ENCODE measurements at places on chromosomes 13 and 19.

DNA sequence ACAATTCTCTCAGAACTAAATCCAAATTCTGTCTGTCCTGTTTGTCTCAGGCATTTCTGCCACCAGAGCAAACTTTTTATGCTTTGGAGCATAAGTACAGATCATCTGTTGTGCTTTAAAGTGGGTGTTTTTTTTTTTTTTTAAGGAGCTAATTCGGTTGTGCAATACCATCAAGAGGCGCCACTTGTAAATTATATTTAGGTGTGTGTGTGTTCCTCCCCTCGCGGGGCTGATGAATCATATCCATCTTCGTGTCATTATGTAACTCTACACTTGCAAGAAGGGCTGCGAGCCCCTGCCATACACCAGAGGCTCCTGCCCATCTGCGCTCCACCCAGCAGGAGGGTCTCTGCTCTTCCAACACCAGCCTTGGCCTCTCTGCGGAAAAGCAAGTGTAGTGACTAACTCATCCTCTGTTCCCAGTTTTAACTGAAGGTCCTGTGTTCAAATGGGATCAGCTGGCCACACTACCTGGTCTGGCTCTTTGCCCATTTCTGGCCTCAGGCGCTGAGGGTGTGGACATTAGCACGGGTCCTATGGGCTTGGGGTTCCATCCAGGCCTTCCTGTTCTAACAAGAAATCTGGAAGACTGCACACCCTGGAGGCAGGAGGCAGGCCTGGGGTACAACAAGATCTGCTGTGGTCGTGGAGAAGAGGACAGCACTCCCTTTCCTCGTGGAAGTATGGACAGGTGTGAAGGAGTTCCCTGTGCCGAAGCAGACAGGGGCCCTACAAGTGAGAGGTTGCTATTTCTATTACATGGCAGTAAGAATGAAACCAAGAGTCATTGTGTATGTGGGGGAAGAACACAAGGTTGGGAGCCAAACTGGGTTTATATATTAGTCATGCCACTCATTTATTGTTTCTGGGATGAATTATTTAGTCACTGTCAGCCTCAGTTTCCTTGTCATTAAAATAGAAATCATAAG, 96.1 kb upstream of the MBNL2 start:
- DNase-seq: no peak

GRCh38 chr19:2477732-2478191, 1.8 kb downstream of the GADD45B start:
- DNase-seq: no peak

DNA sequence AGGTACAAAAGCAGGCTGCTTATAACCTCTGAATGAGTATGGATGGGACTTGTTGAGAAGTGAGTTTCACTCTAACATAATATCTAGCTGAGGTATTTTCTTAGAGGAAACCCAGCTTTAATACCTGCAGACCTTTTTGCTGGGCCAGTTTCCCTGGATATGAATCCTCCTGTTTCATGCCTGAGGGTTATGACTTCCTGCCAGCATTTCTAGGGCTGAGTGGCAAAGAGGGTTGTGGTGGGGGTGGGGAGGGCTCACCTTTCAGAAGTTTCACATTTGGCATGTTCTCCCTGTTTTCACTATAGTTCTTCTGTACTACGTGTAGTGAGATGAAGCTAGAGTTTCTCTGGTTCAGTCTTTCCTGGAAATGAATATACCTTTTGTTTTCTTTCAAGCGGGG, 73.7 kb downstream of the LACC1 start:
- DNase-seq: no peak

DNA sequence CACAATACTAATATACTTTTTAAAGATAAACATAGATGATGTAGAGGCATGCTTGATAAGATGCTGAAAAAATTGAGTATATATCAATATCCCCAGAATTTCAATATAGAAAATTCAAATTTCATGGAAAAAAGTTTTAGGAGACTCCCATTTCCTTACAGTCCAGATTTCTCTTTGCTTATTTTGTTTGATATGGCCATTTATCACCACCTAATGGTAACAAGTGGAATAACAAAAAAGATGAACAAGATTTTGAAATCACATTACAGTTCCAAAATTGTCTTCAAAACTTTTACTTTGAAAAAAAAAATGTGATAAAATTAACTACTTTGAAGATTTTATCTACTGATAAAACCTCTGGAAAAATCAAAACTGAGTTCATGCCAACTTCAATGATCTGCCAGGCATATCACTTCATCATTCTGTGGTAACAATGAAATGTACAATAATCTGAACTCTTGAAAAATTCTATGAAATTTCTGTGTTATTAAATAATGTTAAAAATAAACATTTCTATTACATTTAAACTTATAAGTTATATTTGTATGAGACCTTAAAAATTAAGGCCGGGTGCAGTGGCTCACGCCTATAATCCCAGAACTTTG, 17.5 kb downstream of the MIPEP start:
- DNase-seq: no peak

DNA sequence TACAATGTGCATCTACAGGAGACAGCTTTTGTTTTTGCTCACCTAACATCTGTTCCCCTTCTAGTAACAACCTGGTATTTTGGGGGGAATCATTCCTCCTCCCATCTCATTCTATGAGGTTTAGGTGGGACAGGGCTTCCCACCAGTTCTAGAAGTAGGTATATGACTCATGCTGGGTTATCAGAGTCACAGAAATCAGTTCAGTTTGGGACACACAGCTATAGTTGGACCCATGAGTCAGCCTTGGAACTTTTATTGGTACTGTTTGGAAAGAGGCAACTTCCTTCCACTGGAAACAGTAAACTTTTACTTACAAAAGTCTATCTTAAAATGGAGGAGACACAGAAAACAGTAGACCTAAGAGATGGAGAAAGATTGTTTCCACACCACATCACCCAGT, 185.5 kb downstream of the DNAJC3 start:
- DNase-seq: no peak

DNA sequence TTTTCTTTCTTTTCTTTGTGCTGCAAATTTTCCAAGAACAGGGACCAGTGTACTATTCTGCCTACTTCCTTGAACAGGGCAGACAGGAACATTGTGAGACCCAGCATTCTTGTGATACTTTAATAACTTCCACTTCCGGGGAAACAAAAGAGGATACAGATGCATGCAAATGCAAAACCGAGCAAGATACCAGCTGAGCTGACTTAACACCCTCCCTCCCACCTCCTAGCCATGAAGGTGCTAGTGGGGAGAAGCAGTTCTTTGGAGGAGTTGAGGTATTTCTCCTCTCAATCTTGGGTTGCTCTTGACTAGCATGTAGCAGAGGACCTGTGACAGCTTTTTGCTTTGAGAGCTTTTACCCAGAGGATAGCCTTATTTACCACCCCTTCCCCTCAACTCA, 111.2 kb downstream of the KLF5 start:
- no peak for DNase-seq

- DNase-seq: no peak
These were observed 641.1 kb downstream of the DIAPH3 start for GRCh38 chr13:59522652-59523051.

DNA sequence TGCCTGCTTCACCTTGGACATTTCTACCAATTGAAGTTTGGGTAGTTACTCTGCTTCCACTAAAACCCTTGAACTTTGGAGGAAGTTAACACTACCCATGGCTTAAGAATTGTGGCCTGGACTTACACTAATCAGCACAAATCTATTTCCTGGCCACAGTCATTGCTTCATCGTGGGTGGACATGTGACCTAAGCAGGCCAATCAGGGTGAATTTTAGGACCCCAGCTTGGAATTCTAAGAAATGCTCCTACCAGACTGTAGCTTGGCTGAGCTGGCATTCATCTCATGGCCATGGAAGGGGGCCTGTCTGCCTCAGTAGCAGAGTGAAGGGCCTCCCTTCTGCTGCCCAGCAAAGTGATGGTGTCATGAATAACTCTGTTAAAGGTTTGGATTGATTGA, 58.3 kb upstream of the SLC15A1 start:
- DNase-seq: no peak

DNA sequence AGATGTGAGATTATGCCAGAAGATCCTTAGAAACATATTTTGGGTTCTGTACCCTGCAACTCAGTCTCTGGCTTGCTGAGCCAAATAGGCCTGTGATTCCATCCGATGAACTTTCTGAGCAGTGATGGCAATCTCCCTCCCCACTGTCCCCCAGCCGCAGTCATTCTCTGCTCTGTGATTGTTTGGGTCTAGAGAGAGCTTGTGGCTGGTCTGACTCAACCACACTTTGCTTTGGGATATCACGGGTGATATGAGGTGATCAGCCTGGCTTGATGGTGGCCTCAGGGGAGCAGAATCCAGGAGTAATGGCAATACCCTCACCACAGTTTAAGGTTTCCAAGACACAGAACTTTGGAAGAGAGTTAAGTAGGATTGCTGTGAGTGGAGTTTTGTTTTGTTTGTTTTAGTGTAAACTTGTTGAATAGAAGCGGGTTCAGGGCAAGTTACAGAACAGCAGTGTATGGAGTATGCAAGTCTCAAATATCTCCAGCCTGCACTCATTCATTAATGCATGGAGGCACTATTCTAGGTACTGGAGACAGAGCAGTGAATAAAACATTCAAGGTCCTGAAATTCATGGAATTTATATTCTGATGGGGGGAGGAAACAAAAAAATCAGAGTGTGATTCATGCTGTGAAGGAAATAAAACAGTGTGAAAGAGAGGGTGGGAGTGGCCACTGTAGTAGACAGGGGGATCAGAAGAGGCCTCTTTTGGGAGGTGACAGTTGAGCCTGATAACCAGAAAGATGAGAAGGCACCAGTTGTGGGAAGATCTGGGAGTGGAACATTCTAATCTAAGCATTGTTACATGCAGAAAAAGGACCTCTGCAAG, 5.3 kb downstream of the SAMD4B start:
- no peak for DNase-seq

GRCh38 chr13:105118426-105118985, 1417.0 kb downstream of the EFNB2 start:
- DNase-seq: no peak

DNA sequence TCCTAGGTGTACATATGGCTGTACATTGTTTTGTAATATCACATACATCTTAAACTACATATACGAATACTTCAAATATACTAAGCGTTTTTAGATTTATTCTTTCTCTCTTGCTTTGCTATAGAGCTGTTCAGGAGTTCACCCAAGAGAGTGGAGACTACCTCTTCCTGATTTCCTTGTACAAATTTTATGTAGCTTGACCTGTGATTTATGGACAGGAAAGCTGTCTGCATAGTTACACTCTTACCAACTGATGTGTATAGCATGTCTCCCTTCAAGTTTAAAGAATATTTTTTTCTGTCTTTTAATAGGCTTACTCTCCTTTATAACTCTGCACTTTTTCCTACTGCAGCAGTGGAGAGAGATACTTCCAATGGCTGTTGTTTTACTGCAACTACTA, 428.7 kb downstream of the NDFIP2 start:
- DNase-seq: no peak

DNA sequence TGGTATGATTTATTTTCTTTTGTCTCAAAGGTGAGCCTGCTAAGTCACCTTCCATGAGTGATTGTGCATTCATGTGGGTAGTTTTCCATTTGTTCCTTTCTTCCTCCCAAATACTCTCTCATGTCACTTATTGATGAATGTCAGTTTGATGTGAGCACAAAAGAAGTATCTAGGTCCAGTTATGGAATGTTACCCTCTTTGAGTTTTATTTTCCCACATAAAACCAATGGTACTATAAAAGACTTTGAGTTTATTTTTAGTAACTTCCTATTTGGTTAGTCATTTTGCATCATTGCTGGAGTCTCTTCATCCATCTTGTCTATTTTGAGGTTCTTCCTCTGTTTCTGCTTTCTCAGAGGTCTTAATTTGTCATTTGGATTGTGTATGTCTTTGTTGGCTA, 321.3 kb downstream of the GPC6 start:
- no peak for DNase-seq

- DNase-seq: no peak
These were observed 11.9 kb downstream of the SELENOW start for GRCh38 chr19:47790398-47790814.

DNA sequence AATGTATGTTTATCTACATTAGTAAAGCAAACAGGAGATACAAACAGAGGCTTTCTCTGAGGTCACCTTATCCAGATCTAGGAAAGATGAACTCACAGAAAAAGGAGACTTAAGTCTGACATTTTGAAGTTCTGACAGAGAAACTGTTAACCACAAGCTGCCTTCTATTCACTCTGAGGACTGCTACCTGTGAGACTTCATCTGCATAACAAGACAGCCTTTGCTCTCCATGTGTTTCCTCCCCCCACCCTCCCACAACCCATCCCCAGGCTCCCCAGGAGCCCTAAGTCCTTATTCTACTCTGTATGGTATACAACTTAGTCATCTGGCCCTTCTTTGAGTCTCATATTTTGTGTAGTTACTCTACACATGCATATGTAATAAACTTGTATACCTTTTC, 699.0 kb downstream of the FGF9 start:
- no peak for DNase-seq

GRCh38 chr19:38055655-38056521, 148.9 kb downstream of the SIPA1L3 start:
- no peak for DNase-seq

DNA sequence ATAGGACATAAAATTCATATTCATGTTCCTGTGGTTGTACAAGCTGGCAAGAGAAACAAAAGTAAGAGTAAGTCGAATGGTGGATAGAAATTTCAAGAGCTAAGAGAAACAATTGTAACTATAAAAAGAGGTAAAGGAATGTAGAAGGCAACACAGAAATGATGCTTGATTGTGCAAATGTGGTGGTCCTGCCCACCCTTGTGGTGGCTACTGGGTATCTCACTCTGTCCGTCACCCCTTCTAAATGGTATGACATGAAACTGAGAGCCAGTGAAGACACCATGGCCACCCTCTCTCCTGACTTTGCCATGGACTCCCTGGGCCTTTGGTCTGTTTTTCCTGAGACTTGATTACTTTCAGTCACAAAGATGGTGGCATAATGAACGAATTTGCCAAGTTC, 925.9 kb upstream of the SLITRK6 start:
- no peak for DNase-seq

GRCh38 chr19:51572410-51572809, 1.3 kb downstream of the ZNF175 start:
- DNase-seq: no peak

DNA sequence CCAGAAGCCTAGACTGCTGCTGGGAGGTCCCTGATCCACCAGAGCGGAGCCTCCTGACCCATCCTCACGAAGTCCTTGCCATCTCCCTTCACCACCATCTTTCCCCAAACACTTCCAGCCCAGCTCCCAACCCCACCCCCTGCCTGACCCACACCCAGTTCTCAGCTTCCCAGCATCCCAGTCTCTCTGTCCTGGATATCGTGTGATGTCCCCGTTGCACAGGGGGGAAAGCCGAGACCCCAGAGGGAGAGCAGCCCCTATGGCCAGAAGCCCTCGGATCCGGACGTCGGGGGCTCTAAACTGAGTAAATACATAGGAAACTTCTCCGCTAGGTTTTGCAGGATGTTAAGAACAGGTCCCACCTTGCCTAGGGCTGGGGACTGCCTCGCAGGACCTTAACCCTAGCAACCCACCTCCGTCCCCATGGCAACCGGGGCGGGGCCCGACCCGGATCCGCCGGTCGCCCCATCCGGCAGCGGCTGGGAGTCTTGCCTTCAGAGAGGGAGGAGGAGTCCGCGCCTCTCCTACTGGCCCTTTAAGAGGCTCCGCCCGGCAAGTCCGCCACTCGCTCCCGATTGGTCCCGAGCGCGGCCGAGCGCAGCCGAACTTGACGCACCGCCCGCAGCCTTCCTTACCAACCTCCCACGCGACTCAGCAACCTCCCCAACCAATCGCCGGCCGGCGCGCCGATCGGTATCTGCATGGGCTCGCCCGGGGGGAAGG, 451 bp upstream of the HMG20B start:
- peak; percentile 87 for DNase-seq

- no peak for DNase-seq
These were observed 2.6 kb downstream of the FGF9 start for GRCh38 chr13:21673539-21673788.

GRCh38 chr19:6761053-6761676, 6.1 kb downstream of the SH2D3A start:
- no peak for DNase-seq

- no peak for DNase-seq
These were observed 1.4 kb downstream of the ANKRD10 start for GRCh38 chr13:110913322-110914080.
